Skeletal muscle cell (primary cell): ENCODE measurements at places on chromosomes 6 and 20.

GRCh38 chr20:694496-694895 lies 18.9 kb upstream of the SCRT2 start:
- DNase-seq = no peak

DNA sequence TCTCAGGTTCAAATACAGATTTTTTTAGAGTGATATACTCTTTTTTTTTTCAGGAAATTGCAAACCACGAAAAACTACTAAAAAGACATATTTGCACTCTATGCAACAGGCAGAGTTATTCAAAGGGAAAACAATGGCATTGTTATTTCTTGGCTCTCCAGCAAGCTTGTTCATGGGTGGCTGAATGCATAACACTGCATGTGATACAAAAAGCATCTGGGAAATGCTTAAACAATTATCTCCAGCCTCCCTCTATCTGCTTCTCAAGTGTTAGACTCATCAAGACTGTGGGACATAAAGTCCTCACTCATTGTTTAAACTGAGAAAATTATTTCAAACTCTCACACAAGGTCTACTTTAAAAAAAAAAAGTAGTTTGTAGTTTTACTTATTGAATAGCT lies 7.3 kb upstream of the COL12A1 start:
- no peak for DNase-seq

- peak; percentile 75 for DNase-seq
Observed at GRCh38 chr6:56374841-56375369, 127.5 kb upstream of the COL21A1 start.

DNA sequence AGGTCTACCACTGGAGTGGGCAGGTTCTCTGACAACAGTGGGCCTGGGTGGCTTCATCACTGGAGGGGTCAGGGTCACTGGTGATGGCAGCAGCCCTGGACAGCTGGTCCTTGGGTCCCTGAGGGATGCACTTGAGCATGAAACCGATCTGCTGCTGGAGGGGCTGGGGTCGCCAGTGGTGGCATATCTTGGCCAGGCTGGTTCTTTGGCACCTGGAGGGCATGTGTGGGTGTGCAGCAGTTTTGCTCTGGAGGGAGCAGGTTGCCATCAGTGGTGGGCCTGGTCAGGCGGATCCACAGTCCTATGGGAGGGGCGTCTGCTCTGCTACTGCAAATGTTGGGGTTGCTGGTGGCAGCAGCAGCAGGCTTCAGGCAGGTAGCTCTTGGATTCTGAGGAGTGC lies 117.0 kb downstream of the AIG1 start:
- no peak for DNase-seq
